ENCODE measurements at places on chromosomes 7 and 10.

DNA sequence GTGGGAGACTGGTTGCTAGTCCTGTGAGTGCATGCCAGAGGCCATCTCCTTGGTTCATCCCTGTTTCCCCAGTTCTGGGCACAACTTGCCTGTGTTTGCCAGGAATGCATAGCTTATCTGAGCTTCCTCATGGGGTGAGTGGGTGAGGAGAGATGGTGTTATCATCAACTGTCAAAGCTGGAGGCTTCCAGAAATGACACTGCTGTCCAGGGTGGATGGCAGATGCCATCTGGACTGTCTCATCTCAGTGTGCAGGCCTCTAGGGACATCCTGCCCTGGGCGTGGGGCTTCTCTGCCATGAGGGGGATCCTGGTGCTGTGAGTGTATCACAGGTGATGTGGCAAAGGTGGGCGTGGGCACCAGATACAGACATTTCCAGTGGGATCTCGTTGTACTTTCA, 328.6 kb downstream of the DPP6 start:
- no peak for DNase-seq
- H3K27ac ChIP-seq: no peak overlapping the region
- H3K27me3 ChIP-seq: no peaks in the 10 kb centered on the region
- H3K4me1 ChIP-seq: no peaks in the 10 kb centered on the region
- no peaks in the 10 kb centered on the region for H3K36me3 ChIP-seq
- H3K4me3 ChIP-seq: no peak overlapping the region

- no peaks in the 10 kb centered on the region for H3K36me3 ChIP-seq
- H3K27me3 ChIP-seq: peaks cover 25% of the 10 kb centered on the region
- no peaks in the 10 kb centered on the region for H3K4me1 ChIP-seq
- H3K27ac ChIP-seq: no peak overlapping the region
Measured at GRCh38 chr10:85851325-85851724, 515.3 kb downstream of the GRID1 start.

DNA sequence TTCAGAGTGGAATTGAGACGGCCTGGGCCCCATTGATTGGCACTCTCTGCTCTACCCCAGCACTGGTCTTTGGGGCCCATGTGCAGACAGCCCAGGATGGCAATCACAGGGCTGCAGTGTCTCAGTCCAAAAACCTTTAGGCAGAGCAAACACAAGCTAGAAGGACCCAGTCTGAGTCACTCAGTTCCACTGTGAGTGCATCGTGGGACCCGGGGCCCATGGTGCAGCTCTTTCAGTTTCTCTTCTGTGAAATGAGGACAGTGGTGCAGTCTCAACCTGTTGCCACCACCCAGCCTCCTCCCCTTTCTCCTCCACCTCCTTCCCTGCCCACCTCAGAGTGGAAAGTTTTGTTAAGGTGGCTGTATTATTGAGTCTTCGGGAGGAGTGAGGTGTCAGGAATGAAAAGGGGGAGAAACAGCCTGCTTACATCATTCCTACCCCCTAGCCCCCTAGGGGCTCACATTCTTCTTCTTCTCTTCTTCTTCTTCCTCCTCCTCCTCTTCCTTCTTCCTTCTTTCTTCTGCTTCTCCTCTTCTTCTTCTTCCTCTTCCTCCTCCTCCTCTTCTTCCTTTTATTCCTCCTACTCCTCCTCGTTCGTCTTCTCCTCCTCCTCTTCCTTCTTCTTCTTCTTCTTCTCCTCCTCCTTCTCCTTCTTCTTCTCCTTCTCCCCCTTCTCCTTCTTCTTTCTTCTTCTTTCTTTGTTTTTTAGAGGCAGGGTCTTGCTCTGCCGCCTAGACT, 19.5 kb upstream of the CARD11 start:
- peaks cover 46% of the 10 kb centered on the region for H3K4me1 ChIP-seq
- DNase-seq: peak; percentile 60
- H3K27me3 ChIP-seq: no peaks in the 10 kb centered on the region
- peak overlapping the region; percentile 85 for H3K4me3 ChIP-seq

GRCh38 chr10:128623776-128624175, 497.6 kb upstream of the MKI67 start:
- H3K4me3 ChIP-seq: no peak overlapping the region
- H3K27ac ChIP-seq: no peak overlapping the region
- H3K36me3 ChIP-seq: no peaks in the 10 kb centered on the region
- no peak for DNase-seq
- H3K4me1 ChIP-seq: no peaks in the 10 kb centered on the region

DNA sequence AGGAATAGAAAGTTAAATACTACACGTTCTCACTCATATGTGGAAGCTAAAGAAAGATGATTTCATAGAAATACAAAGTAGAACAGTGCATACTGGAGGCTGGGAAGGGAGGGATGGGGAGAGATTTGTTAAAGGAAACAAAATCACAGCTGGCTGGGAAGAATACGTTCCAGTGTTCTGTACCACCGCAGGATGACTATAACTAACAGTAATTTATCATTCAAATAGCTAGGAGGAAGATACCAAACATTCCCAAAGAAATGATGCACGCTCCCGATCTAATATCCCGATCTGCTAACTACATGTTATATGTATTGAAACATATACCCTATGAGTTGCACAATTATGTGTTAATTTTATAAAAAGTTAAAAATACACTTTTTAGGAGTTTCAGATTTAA, 162.3 kb downstream of the ZMYND11 start:
- no peaks in the 10 kb centered on the region for H3K27me3 ChIP-seq
- peaks cover 3% of the 10 kb centered on the region for H3K36me3 ChIP-seq
- H3K4me1 ChIP-seq: peaks cover 11% of the 10 kb centered on the region
- H3K27ac ChIP-seq: no peak overlapping the region
- no peak for DNase-seq

DNA sequence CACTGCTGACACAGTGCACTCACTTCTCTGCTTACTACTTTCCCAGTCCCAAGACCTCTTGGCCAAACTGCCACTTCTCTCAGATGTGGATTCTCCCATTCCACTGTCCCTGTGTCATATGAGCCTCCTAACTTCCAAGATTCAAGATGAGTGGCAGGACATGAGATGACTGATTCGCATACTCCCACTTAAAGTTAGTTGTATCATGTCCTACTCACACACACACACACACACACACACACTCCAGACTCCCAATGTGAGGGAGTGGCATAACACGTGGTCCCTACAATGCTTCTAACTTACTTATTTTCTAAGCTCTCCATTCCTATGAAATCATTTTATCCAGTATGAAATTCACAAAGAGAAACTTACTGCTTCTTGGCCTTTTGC, 67.0 kb upstream of the CAV2 start:
- H3K4me1 ChIP-seq: no peaks in the 10 kb centered on the region
- H3K27ac ChIP-seq: no peak overlapping the region
- no peak overlapping the region for H3K4me3 ChIP-seq
- peaks cover 46% of the 10 kb centered on the region for H3K27me3 ChIP-seq
- H3K36me3 ChIP-seq: peaks cover 5% of the 10 kb centered on the region
- no peak for DNase-seq

DNA sequence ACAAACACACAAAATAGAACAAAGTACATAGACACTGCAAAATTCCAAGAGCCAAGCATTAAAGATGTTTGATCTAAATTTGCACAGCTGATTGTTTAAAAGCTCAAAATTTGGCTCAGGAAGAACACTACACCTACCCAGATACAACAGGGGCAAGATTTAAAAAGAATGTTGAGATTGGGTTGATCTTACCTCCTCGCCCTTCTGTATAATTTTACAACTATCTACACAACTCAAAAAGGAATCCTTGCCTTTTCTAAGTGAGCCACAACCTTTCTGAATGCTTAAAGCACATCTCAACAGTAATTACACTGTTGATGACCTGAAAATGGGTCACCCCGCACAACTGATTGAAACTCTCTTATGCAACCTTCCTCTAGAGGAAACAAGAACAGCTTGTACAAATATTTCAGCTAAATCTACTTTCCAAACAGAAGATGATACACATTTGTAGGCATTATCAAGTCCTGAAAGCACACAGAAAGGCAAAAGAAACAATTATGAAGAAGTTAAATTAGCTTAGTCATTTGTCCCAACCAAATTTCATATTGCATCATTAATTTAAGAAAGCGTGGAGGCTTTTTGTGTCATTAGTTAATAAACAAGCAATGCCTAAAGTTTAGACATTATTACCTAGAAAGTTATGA, 75.5 kb downstream of the UBE2H start:
- H3K27me3 ChIP-seq: no peaks in the 10 kb centered on the region
- H3K4me3 ChIP-seq: no peak overlapping the region
- H3K4me1 ChIP-seq: peaks cover 29% of the 10 kb centered on the region
- H3K27ac ChIP-seq: no peak overlapping the region
- DNase-seq: no peak
- H3K36me3 ChIP-seq: peaks cover 18% of the 10 kb centered on the region

GRCh38 chr7:135812148-135812547, 63.5 kb upstream of the FAM180A start:
- H3K4me3 ChIP-seq: no peak overlapping the region
- H3K4me1 ChIP-seq: peaks cover 13% of the 10 kb centered on the region
- no peaks in the 10 kb centered on the region for H3K27me3 ChIP-seq
- no peak overlapping the region for H3K27ac ChIP-seq

GRCh38 chr7:40133561-40134427, 628 bp downstream of the MPLKIP start:
- peak overlapping the region; percentile 92 for H3K27ac ChIP-seq
- no peaks in the 10 kb centered on the region for H3K27me3 ChIP-seq
- DNase-seq: no peak
- peaks cover 13% of the 10 kb centered on the region for H3K4me1 ChIP-seq

- H3K27ac ChIP-seq: no peak overlapping the region
- no peak overlapping the region for H3K4me3 ChIP-seq
- H3K36me3 ChIP-seq: no peaks in the 10 kb centered on the region
- H3K4me1 ChIP-seq: no peaks in the 10 kb centered on the region
- peaks cover 14% of the 10 kb centered on the region for H3K27me3 ChIP-seq
- DNase-seq: no peak
Measured at GRCh38 chr7:102991540-102992214, 78.9 kb downstream of the LRRC17 start.

- H3K4me1 ChIP-seq: no peaks in the 10 kb centered on the region
- no peak for DNase-seq
- H3K27me3 ChIP-seq: no peaks in the 10 kb centered on the region
- peaks cover 6% of the 10 kb centered on the region for H3K36me3 ChIP-seq
- H3K27ac ChIP-seq: no peak overlapping the region
Measured at GRCh38 chr10:31515819-31516402, 196.9 kb downstream of the ZEB1 start.

DNA sequence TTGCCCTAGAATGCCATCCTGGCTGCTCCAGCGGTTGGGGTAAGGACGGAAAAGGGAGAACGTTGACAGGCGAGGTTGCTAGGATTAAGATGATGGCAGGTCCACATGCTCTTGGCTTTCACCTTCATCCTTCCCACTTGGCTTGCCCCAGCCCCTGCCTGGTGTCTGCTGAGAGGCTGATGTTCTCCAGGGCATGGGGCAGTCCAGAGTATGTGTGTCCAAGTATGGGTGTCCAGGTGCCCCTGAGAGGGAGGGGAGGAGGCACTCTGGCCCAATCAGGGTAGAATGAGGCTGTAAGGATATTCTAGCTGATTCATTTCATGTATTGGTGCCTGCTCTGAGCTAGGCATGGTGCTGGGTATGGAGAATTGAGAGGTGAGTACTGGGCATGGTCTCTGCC, 12.6 kb downstream of the NEURL1 start:
- H3K27ac ChIP-seq: no peak overlapping the region
- peaks cover 15% of the 10 kb centered on the region for H3K4me1 ChIP-seq
- DNase-seq: no peak
- H3K27me3 ChIP-seq: peaks cover 60% of the 10 kb centered on the region
- H3K4me3 ChIP-seq: no peak overlapping the region

GRCh38 chr7:75971961-75972763, 22.2 kb downstream of the TMEM120A start:
- H3K4me3 ChIP-seq: no peak overlapping the region
- no peak overlapping the region for H3K27ac ChIP-seq
- peaks cover 28% of the 10 kb centered on the region for H3K36me3 ChIP-seq
- no peaks in the 10 kb centered on the region for H3K27me3 ChIP-seq

- peaks cover 2% of the 10 kb centered on the region for H3K36me3 ChIP-seq
- H3K4me3 ChIP-seq: no peak overlapping the region
- no peak for DNase-seq
- H3K27ac ChIP-seq: no peak overlapping the region
- no peaks in the 10 kb centered on the region for H3K4me1 ChIP-seq
- no peaks in the 10 kb centered on the region for H3K27me3 ChIP-seq
Measured at GRCh38 chr10:63711867-63712716, 190.9 kb downstream of the REEP3 start.

- no peaks in the 10 kb centered on the region for H3K4me1 ChIP-seq
- H3K27me3 ChIP-seq: peaks cover 4% of the 10 kb centered on the region
- no peak overlapping the region for H3K27ac ChIP-seq
- DNase-seq: no peak
- no peaks in the 10 kb centered on the region for H3K36me3 ChIP-seq
Measured at GRCh38 chr10:44195112-44196007, 189.5 kb downstream of the CXCL12 start.

GRCh38 chr10:132276179-132276675, 31.5 kb downstream of the STK32C start:
- no peaks in the 10 kb centered on the region for H3K27me3 ChIP-seq
- peaks cover 15% of the 10 kb centered on the region for H3K4me1 ChIP-seq
- H3K27ac ChIP-seq: no peak overlapping the region

- H3K27me3 ChIP-seq: no peaks in the 10 kb centered on the region
- no peak overlapping the region for H3K27ac ChIP-seq
- no peak overlapping the region for H3K4me3 ChIP-seq
- no peak for DNase-seq
- H3K36me3 ChIP-seq: no peaks in the 10 kb centered on the region
Measured at GRCh38 chr7:93646538-93646937, 72.0 kb upstream of the CALCR start.

Data from effector memory CD8-positive, alpha-beta T cell (primary cell).